Mammary epithelial cell (primary cell): ENCODE measurements at places on chromosomes 4 and X. TPM values are rescaled to one million over a fixed set of nuclear protein-coding genes. Genes with fewer than 3 reads are reported as not detected.

The ODAM gene
- total RNA-seq, result not detected

The IL1RAPL2 gene
- total RNA-seq, result 0.50 TPM

DNA sequence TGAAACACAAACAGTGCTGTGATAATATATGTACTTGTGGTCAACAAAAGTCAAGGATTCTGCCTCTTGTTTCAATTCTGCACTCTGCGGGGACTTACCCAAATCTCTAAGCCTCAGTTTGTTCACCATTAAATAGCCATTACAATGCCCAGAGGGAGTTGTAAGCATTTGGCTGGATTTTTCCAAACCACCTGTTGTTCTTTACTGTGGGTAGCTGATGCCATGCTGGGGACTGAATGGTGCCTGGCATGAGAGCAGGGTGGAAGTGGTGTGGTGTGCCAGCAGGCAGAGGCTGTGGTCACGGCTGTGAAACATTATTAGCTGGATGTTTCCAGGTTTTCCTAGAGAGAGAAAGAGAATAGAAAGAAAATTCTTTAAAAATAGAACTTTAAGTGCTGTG is 60.7 kb upstream of the PAK3 start:
- DNase-seq, result no peak

GRCh38 chr4:38531141-38531727 is 132.8 kb upstream of the KLF3 start:
- no peak for DNase-seq

DNA sequence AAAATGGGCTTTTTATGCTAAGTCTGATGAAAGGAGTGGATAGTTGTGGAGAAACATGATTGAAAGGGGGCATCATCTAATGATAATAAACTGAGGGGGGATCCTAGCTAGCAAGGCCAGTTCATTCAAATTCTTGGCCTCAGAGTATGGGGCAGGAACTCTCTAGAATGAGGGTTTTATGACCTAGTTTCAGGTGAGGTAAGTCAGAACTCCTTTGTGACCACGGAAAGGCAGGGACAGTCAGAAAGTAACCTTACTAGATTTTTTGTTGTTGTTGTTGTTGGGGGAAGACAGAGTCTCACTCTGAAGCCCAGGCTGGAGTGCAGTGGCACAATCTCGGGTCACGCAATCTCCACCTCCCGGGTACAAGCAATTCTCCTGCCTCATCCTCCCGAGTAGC is 1.5 kb upstream of the PAQR3 start:
- DNase-seq, result no peak

DNA sequence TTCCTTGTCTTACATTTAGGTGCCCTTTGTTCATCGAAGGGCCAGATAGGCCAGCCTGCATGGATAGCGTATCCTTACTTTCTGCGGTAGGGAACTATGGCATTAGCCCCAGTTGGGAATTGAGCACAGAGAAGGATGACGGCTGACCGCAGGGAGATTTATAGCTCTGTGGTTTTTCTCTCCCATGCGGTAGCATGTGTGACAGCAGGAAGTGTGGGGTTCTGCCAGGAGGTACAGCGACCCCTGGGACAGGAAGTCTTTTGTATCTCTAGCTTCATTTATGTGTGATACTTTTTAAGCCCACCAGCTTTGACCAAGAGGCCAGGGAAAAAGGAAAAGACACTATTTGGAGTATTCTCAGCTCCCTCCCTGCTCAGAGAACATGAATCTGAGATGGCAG is 33.1 kb downstream of the GAB3 start:
- no peak for DNase-seq

DNA sequence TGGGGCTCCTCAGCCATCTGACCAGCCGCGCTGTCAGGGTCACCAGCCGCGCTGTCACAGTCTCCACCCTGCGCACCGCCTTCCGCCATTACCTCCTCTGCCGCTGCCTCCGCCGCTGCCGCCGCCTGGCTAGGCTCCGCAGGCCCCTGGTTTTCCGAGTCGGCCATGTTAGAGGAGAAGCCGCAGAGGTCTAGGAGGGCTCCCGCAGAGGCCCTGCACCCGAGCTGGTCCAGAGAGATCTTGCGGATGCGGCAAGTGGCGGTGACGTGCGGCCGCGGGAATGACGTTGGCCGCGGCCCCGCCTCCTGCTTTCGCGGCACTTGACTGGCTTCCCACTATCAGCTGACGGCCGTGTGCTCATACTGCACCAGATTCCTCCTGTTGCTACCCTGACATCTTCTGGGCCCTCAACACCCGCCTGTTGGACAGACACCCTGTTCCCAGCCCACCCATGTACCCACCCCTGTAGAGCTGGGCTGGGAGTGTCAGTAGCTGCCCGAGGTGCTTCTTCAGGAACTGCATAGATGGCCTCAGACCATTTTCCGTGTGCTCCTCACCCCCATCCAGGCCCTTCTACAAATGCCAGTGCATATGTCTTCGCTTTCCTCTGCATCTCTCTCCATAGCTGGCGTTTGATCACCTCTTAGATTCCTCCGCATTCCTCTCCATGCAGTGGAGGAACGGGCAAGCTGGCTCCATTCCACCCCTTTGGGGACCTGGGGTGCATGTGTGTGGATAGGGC is at the start of gene NAP1L5:
Gene NAP1L5, minus strand, starts transcription at position 242 of the 742 bp plus-strand sequence. Its CDS starts 75 bp downstream, at position 167.
- DNase-seq, result peak; percentile 32

- peak; percentile 12 for DNase-seq
These were observed 200.0 kb downstream of the CFAP299 start for GRCh38 chr4:80535551-80535950.

GRCh38 chr4:25969374-25970155 is 55.5 kb downstream of the SMIM20 start:
- DNase-seq, result no peak

DNA sequence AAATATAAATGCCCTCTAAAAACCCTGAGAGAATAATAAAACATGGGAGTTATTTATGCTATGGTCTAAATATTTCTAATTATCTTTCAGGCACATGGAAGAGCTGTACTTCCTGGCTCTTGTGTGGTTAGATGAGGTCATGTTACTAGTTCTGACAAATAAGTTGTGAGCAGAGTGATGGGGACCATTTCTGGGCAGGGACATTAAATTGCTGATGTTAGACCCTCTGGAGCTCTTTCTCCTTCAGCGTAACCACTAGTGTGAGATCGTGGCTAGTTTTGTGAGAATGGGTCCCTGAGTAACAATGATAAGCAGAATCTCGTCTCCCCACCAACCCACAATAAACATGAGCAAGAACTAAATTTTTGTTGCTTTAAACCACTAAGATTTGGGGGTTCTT is 108.0 kb downstream of the MAML3 start:
- no peak for DNase-seq

- no peak for DNase-seq
These were observed 235.6 kb upstream of the JADE1 start for GRCh38 chr4:128573781-128574508.

DNA sequence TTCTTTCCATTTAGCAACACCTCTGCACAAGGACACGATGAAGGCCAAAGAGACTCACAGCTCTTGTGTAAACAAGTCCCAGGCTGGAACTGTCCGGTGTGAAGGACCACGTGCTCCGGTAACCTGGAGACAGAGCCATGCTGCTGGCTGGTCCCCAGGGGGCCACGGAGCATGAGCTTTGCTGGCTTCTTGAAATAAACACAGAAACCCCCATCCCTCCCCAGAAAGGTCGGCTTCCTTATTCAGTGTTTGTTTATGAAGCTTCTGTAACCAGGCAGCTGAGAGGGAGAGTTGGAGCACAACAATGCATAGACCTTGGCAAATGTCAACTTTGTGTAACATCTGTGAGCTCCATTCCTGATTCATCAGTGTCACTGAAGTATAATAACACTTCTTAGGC is 109.4 kb downstream of the GPR143 start:
- no peak for DNase-seq
